ENCODE measurements at places on chromosomes 3 and 15.

DNA sequence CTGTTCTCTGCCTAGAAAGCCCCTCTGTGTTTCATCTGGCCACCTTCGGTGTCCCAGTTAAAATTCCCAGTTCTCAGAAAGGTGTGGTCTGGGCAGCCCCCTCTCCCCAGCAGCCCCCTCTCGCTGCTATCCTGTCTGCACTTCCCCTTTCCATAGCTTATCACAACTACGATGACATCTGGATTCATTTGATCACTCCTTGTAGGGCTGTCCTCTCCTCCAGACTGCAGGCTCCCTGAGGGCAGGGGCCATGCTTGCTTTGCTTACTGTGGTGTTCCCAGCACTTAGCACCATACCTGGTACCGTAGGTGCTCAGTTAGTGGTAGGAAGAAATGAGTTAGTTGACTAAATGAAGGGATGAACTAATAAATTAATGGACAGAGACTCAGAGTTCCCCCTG, 26.3 kb upstream of the GOLGA6C start:
- DNase-seq, result no peak

GRCh38 chr3:151974067-151974466, 100.6 kb downstream of the SUCNR1 start:
- no peak for DNase-seq

DNA sequence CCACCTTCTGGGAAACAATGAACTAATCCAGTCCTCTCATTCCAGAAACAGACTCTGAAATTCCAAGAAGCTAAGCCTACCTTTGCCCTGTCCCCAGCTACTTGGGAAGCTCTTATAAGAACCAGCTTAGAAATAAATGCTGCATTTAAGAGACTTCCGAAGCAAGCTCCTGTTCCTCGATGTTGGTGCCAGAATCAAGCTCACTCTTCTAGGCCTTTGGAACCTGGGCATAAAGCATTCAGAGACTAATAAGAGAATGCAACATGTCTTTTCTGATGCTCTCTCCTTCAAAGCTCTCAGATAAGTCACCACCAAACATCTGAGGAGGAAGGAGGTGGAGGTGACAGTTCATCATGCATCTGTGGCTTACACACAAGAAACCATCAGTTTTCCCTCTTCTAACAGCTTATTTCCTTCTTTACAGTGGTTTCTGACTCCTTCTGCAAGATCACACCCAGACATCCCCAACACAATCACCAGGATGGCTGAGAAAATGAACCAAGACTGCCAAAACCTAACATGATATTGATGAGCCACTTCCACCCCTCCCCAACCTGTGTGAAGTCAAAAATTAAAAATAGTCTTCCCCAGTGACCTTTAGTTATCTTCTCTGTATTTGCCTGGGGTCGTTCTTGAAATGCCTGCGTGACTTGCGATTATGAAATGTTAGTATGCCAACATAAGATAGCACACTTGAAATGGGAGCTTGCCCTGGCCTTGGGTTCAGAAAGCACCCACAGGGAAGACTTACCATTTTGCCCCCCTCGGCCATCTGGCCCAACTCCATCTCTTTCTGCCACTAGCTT, 11.5 kb downstream of the ARHGEF3 start:
- DNase-seq, result no peak

GRCh38 chr3:146300768-146301167, 49.9 kb upstream of the PLSCR4 start:
- DNase-seq, result no peak

GRCh38 chr15:49370782-49371181, 52.3 kb upstream of the FGF7 start:
- DNase-seq, result no peak

DNA sequence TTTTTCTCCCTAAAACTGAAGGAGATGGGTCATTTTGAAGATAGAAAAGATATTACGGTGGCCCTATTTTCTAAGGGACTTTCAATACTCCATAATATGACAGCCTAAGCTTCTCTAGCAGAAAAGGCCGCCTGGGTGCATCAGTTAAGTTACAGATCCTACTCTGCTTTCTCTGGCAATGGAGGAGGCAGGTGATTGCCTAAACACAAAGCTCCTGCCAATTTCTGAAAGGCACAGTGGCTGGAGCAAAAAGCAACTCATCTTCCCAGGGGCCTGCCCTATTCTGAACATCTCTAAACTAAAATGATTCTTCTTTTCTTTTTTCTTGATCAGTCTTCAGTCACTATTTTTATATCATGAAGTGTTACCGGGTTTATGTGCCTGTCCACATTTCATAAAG, 276.7 kb downstream of the CNTN4 start:
- no peak for DNase-seq

GRCh38 chr15:42999201-42999779, 78.7 kb upstream of the TTBK2 start:
- no peak for DNase-seq

GRCh38 chr3:171028779-171029232, 2.3 kb upstream of the SLC2A2 start:
- DNase-seq, result no peak

DNA sequence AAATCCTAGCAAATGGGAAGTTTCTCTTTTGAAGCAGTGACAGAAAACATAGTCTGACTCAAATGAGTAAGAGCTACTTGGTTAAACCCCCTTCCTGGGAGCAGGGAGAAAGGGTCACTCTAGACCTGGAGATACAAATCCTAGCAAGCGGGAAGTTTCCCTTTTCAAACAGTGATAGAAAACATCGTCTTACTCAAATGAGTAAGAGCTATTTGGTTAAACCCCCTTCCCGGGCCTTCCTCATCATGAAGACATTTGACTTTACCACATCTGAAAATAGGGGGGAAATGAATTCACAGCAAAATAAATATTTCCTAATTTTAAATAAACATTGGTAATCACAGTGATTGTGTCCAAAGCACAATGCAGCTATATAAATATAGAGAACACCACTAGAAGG, 79.2 kb downstream of the FOXB1 start:
- no peak for DNase-seq

GRCh38 chr3:156604642-156605144, 49.8 kb upstream of the SSR3 start:
- DNase-seq, result no peak

DNA sequence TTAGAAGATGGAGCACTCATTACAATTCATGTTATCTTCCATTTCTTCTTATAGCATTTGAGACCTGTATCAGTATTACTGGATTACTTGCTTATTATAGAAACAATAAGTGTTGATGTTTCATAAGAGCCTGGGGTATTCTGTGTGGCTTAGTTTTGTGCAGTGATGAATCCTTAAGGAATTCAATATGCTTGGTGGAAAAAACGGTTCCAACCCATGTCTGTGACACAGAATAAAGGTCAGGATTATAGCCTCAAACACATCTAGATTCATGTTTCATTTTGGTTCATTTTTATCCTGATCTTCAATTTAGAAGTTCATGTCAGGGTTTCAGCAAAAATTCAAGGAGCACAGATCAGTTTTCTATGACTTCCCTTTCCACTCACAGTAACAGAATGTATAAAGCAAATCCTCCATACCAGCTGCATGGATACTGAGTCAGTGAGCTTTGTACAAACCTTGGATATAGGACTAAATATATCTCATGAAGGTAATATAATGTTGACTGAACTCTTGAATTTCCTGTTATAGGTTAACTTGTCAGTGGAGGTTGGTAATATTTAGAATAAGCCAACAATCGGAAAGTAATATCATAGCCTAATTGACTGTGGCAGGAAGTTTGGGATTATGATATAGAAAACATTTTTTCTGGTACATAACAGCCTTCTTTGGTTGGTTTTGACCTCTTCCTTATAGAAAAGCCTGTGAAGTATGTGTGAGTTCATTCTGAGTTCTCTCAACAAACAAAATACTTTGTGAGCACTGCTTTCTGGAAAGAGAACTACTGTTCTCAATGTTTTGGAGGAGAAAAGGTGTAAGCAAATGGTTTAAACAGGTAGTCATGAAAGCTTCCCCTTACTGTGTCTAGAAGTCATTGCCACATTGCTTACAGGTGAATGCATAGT, 218.2 kb upstream of the TPM1 start:
- DNase-seq, result no peak

DNA sequence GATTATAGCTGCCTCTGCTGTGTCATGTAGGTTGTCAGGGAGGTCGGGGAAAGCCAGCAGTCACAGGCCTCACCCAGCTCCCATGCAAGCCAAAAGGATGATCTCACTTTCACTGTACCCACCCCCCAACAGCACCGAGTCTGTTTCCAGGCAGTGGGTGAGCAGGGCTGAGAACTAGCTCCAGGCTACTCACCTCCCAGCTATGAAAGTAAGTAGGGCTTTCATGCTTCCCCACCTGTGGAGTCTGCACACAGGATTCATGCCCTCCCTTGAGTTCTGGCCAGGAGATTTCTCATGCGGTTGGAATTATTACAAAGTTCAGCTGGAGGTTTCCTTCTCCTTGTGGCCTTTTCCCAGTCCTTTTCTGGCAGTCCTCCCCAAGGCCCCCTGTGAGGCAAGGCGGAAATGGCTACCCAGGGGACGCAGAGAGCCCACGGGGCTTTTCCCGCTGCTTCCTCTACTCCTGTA, 356.2 kb downstream of the SV2B start:
- DNase-seq, result no peak

- DNase-seq, result no peak
These were observed 41.8 kb upstream of the SETMAR start for GRCh38 chr3:4261406-4261805.

DNA sequence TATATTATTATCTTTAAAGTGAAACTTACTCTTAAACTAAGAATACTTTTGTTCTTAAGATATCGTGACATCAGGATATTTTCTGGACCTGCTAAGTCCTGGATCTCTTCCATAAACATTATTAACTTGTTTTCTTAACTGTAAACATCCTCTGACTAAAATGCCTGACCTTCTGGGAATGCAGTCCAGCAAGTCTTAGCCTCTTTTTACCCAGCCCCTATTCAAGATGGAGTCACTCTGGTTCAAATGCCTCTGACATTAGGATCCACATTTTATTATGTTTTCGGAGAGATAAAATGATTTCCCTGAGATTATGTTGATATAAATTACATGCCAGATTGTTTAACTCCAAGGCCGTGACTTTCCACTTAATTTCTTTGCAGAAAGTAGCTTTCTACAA, 37.6 kb downstream of the OSTN start:
- no peak for DNase-seq

GRCh38 chr3:143865302-143865701, 17.0 kb upstream of the SLC9A9 start:
- DNase-seq, result no peak

GRCh38 chr3:58441514-58442450, 8.2 kb upstream of the PDHB start:
- DNase-seq, result no peak

GRCh38 chr3:42504334-42505127, 2.1 kb downstream of the VIPR1 start:
- DNase-seq, result no peak

- no peak for DNase-seq
These were observed 458.3 kb downstream of the MFSD1 start for GRCh38 chr3:159260049-159260662.

GRCh38 chr3:95424279-95424678, 1361.4 kb downstream of the NSUN3 start:
- no peak for DNase-seq

DNA sequence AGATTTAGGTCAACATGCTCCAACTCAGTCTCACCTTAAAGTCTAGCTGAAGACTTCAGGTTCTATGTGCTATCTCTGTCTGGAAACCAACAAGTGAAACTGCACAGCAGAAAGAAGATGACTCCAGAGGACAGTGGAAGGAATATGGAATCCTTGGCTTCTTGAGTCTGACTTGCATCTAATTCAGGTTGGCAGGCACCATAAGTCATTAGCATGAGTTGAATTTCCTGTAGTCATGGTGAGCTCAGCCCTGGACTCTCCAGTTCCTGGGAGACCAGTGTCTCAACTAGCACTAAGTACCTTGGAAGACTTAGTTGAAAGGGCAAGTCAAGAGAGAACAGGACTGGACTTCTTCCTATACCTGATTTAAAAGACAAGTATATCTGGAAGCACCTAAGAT, 129.7 kb downstream of the DTWD1 start:
- no peak for DNase-seq

DNA sequence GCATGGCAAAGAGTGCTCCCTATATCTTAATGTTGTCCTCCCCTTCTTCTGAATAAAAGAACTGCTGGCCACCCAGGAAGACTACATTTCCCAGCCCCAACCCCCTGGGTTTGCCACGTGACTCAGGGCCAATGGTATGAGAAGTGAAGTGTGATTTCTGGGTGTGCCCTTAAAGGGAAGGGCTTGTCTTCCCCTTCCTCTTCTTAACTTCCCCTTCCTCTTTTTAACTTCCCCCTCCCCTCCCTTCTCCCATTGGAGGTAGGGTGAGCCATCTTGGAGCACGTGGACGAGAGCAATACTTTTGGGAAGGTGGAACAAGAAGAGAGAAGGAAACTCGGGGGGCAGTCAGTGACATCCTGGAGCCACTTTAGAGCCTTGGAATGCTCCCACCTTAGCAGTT, 6.8 kb upstream of the KBTBD12 start:
- no peak for DNase-seq

DNA sequence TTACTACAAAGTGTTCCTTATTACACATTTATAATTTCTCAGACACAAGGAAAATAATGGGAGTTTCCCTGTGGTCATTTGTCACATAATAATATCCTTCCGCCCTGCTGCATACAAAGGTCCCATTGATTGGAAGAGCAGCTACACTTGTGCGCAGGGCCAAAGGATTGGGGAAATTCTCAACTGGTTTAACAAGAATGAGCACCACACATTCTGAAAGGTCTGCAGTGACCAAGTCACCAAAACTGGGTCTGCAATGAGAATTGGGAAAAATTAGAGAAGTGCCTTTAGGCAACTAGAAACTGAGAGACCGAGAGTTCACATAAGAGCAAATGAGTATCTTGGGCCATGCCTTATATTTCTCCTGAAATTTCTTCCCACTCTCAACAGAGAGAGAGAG, 98.2 kb upstream of the NR2F2 start:
- DNase-seq, result no peak

- DNase-seq, result no peak
These were observed 4.2 kb upstream of the DGKG start for GRCh38 chr3:186366206-186366605.

GRCh38 chr3:73786321-73786807, 161.6 kb upstream of the PDZRN3 start:
- DNase-seq, result no peak

GRCh38 chr3:36258421-36258820, 121.9 kb upstream of the STAC start:
- DNase-seq, result no peak

DNA sequence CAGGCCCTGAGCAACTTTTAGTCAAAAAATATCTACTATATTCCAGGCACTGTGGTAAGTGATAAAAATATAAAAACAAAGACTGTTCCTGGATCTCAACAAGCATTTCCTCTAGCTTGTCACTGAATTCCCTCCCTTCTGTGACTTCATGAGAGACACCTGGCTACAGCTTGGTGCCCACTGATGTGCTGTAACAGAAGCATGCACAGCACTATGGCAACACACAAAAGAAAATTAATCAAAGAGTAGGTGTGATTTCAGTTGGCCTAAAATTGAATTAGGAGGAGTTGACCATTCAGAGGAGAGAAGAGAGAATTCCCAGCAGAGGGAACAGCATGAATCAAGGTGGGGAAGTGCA, 158.9 kb upstream of the LPP start:
- no peak for DNase-seq

Measured in stimulated activated CD4-positive, alpha-beta T cell treated with anti-CD3 and anti-CD28 coated beads, TNF-alpha, amount 100 ng/mL, for 1 hour (primary cell).